ENCODE measurements at places on chromosomes 5 and 9.

GRCh38 chr5:30809933-30810332 lies 383.6 kb upstream of the CDH6 start:
- no peak for DNase-seq

DNA sequence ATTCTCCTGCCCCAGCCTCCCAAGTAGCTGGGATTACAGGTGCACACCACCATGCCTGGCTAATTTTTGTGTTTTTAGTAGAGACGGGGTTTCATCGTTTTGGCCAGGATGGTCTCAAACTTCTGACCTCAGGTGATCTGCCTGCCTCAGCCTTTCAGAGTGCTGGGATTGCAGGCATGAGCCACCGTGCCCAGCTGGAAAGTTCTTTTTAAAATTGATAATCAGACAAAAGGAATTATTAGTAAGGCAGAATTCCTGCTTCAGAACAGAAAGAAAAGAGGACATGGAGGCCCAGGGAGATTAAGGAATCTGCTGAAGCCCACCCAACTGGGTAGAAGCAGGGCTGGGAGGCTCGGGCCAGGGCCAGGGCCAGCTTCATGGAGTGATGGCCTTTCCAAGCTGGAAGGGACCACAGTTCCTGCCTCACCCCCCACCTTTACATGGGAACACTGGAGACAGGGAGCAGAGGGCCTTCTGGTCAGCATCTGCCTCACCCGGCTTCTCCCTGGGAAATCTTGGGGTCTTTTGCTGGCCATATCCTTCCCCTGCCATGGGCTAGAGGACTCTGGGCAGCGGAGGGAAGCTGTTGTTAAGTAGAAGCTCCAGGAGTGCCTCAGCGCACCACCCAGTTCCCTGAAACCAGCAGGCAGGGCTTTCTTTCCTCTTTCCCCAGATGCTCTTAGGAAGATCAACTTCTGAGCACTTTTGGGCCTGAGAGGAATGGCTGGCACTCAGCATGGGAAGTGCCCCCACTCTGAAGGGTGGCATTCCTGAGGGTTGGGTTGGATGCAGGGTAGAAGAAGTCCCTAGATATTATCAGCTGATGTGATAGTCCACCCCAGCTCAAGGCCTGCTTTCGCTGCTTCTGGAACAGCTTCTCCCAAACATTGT lies 70.1 kb downstream of the RGS3 start:
- no peak for DNase-seq

DNA sequence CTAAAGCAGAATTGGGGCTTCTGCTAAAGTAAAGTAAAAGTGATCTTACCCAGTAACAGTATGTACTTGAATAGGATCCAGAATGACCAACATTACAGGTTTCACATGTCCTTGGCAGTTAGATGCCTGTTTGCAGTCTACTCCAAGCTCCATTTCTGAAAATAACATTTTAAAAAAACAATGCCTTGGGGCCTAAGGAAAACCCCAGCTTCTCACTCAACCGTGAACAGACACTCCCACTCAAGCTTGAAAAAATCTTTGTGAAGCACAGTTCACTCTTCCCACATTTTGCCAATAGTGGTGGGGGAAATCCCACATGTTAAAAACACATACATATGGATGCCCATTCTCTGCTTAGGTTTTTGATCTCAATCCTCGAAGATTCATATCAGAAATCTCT lies 304.1 kb downstream of the ARRDC3 start:
- no peak for DNase-seq

DNA sequence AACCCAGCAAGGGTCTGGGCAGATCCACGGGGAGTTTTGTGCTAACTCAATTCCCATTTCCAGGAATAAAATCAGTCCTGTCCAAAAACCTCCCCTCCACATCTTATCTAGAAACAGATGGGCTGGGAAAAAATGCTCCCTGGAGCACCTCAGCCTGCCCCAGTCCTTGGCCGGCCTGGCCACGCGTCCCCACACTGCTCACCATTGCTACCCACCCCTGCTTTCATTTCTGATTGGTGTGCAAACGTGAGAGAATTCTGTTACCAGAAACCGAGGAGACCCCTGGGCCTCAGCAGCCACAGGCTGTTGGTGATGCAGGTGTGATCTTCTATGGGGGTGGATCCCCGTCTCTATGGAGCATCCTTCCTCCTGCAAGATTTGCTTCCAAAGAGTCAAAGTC lies 38.0 kb upstream of the OLFM1 start:
- no peak for DNase-seq

DNA sequence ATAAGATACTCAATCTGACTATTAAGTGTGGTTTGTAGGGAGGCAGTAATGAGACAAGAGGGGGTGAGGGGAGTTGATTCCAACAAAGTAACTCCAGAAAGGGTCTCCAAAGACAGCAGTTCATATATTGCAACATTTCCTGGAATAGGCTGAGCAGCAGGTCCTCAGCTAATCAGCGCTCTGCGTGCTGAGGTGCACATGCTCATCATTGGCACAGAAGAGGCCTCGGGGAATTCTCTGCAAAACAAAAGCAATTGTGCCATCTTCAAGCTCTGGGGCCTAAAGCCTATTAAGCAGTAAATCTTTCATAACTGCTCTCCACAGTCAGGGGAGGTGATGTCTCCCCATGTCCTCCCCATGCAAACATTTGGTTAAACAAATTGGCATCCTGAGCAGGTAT lies 357.3 kb downstream of the SPOCK1 start:
- DNase-seq, result no peak

DNA sequence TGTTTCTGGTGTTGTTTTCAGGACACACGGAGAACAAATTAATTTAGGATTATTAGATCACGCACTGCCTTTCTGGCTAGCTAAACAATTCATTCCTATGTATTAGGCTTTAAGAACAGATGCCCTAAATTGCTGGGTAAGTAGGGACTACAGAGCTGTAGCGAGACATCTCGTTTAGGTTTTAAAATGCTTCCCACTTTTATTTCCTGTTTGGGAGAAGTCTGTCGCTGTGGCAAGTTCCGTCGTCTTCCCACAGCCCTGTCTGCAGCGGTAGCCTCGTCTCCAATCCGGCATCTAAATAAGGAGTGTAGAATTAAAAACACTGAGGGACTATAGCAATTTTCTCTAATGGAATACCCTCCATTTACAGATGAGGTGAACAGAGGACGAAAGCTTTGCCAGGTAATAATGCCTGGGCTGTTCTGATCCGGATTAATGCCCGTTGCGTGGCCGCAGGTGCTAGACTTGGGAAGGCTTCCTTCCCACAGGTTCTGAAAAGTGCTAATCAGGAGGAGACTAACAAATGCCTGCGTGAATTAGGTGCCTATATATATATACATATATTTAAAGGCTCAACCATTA lies 1.3 kb upstream of the TRIM36 start:
- no peak for DNase-seq

All from stimulated activated naive CD8-positive, alpha-beta T cell treated with anti-CD3 and anti-CD28 coated beads, Interleukin-15, Interleukin-2, amounts not matched to agents 100 U/mL and 50 U/mL, for 24 hours (primary cell).